ENCODE measurements at places on chromosomes 7 and 10. TPM values are rescaled to one million over a fixed set of nuclear protein-coding genes. Genes with fewer than 3 reads are reported as not detected.

DNA sequence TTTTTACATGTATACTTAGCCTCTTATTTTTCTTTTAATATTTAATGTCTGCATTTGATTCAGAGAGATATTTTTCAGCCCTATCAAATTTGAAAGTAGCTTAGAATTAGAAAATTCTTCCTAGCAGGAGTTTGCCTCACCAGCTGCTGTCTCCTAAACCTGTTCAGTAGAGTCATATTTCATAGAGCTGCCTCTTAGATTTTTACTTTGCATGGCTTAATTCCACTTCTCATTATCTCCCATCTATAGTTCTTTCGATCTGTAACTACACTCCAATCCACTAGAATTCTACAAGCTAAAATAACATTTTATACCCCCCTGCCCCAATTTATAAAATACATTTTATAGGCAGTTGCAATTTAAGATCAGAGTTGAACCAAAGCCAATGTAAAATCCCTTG lies 227.0 kb downstream of the ANK3 start:
- DNase-seq = no peak

- DNase-seq = no peak
Observed at GRCh38 chr7:5231811-5232484, 41.9 kb downstream of the WIPI2 start.

- DNase-seq = no peak
Observed at GRCh38 chr7:2582006-2582735, 23.4 kb downstream of the IQCE start.

The NRAP gene
- not detected for total RNA-seq

DNA sequence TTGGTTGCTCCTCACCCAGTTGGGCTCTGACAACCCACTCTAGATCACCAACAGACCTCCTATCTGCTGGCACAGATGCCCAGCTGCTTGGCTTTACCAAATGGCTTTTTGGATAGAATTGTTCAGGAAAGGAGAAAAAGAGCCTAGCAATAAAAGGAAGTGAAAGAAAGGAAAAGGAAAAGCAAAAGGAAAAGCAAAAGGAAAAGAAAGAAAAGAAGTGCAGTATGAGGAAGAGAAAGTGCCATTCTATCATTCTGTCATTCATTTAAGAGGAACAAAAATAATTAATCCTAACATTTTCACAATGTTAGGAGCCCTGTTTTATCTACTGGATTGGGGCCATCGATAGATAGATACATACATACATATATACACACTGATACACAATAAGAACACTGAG lies 353.6 kb downstream of the THSD7A start:
- no peak for DNase-seq

- DNase-seq = no peak
Observed at GRCh38 chr7:156034397-156034796, 222.1 kb upstream of the SHH start.

The SLC18A2 gene
- not detected for total RNA-seq

The NUDT13 gene
- 1.2 TPM for total RNA-seq

The IFRD1 gene
- 27.8 TPM for total RNA-seq

DNA sequence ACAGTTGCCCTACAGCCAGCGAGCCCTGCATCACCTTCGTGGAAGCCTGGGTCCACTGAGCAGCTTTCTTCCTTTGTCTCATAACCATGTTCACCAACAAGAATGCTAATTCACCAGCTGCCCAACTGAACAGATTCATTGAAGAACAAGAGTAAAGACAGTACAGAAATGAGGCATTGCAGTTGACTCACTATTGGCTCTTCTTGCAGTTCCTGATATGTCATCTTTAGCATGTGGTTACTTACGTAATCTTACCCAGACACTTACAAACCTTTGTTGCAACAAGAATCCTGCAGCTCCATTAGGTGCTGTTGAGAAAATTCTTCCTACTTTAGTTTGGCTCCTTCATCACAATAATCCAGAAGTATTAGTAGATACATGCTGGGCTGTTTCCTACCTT lies 174.0 kb upstream of the TPK1 start:
- DNase-seq = no peak

The LRRC17 gene
- total RNA-seq = 0.27 TPM

- peak; percentile 61 for DNase-seq
Observed at GRCh38 chr10:86950349-86950748, 7.1 kb downstream of the MMRN2 start.

DNA sequence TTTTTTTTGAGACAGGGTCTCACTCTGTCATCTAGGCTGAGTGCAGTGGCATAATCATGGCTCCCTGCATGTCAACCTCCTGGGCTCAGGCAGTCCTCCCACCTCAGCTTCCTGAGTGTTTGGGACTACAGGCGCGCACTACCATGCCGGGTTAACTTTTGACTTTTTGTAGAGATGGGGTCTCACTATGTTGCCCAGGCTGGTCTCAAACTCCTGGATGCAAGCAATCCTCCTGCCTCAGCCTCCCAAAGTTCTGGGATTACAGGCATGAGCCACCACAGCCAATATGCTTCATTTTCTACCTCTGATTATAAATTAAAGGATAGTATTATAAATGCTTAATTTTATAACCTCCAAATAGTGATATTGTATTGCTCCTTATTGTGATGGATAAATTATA lies 121.3 kb downstream of the ADK start:
- no peak for DNase-seq

The JAZF1 gene
- 3.9 TPM for total RNA-seq

- DNase-seq = no peak
Observed at GRCh38 chr7:150686030-150686631, 625 bp downstream of the GIMAP2 start.

GRCh38 chr7:101400751-101401150 lies 38.1 kb downstream of the COL26A1 start:
- DNase-seq = no peak

The HTRA1 gene
- 388 TPM for total RNA-seq

The PNLIPRP3 gene
- 13.4 TPM for total RNA-seq

GRCh38 chr10:76632767-76633051 lies 1004.9 kb downstream of the KCNMA1 start:
- peak; percentile 17 for DNase-seq

DNA sequence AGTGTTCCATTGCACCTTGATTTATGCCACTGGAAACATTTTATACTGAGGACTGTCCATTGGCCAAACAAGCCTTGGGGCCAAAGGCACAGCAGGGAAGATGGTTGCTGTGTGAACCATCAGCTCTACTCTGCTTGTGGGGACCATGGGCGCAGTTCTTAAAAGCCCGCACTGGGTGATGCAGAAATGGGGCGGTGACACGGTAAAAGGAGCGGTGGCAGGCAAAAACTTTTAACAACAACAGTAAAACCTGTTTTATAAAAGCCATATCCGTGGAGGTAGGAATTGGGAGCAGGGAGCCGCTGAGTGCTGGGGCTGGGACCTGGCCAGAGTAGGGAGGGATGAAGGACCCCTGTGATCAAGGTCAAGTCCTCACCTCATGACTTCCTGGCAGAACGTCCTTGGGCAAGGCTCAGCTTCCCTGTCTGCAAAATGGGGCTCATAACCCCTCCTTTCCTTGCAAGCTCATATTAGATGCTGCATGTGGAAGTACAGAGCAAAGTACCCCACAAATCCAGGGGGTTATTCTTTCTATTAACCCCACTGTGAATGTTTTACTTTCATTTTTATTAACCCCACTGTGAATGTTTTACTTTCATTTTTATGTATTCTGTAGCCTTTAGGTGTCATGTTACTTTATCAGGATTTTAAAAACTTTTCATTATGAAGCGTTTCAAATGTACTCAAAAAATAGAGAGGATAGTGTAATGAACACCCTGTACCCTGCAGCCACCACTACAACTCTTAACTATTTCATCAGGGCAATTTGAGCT lies 78.3 kb downstream of the GRK5 start:
- DNase-seq = no peak

The ADCK2 gene
- 19.2 TPM for total RNA-seq

GRCh38 chr10:59808896-59809643 lies 55.8 kb upstream of the MRLN start:
- peak; percentile 56 for DNase-seq

- peak; percentile 82 for DNase-seq
Observed at GRCh38 chr10:70222340-70222794, 10.9 kb downstream of the PPA1 start.

DNA sequence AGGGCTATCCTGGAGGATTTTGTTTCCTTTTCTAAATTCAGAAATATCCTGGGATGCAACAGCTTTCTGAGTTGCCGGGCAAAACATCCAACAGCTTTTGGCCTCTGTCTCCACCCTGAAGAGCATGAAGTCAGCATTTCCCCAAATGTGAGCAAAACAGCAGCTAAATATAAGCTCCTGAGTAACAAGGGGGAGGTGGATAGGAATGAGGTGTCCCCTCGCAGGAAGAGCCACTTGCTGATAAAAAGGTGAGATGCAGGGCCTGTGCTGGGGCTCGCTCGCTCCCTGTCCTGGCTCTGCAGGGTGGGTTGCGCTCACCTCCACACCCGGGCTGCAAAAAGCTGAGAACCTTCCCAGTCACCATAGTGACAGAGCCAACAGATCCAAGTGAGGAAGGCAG lies 264.3 kb downstream of the ZEB1 start:
- no peak for DNase-seq

DNA sequence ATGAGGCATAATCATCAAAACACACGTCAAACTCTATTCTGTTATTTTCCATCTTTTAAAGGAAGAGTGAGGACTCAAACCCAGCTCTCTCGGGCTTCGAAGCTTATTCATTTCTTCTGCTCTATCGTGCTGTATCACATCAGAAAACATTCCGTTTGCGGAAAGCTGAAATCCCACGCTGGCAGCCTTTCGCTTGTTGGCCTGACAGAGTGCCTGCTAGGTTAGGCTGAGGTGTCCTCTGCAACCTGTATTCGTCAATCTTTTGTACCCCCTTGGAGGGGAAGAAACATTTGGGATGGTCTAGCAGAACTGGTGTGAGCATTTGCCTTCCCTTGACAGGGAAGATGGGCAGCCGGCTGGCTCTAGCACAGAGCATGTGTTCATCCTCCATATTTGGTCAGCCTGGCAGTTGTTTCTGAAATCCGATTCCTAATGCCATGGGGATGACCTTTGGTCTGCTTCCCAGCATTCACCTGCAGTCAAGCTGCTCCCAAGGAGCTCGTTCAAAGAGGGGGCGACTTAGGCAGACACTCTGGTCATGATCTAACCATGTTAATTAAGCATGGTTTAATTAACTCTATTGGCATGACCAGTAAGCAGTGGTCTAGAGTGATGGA lies 55.2 kb downstream of the TACC2 start:
- no peak for DNase-seq

- no peak for DNase-seq
Observed at GRCh38 chr10:70499836-70500167, 21.2 kb downstream of the PALD1 start.

- DNase-seq = no peak
Observed at GRCh38 chr7:124349443-124349842, 316.6 kb upstream of the TMEM229A start.

The HOXA4 gene
- 0.82 TPM for total RNA-seq

GRCh38 chr7:17105701-17106100 lies 192.8 kb upstream of the AHR start:
- no peak for DNase-seq

DNA sequence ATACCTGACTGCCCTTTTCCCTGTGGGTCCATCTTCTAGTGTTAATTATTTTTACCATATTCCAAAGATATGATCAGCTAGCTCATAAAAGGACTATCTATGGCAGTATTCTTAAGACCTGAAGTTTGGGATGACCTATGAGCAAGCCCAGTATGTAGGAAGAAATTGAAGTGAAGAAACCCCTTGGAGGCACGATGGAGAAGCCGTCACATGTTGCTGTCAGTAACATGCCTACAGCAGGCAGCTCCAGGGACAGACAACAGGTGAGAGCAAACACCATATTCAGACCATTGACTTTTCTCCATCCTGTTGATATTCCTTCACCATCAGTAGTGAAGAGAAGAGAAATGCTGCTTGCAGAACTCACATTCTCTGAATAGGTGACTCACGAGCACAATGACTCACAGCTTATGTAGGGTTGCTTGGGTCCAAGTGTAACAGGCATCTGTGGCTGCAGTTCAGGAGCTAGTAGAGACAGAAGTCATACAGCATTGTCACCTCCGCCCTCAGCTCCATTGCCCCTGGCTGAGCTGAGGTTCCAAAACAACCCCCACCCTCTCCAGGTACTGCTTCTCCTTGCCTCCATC lies 8.4 kb upstream of the LYZL2 start:
- DNase-seq = peak; percentile 70

GRCh38 chr10:69241575-69241974 lies 21.4 kb downstream of the HKDC1 start:
- no peak for DNase-seq

GRCh38 chr10:48452879-48453412 lies 146.5 kb downstream of the MAPK8 start:
- no peak for DNase-seq

DNA sequence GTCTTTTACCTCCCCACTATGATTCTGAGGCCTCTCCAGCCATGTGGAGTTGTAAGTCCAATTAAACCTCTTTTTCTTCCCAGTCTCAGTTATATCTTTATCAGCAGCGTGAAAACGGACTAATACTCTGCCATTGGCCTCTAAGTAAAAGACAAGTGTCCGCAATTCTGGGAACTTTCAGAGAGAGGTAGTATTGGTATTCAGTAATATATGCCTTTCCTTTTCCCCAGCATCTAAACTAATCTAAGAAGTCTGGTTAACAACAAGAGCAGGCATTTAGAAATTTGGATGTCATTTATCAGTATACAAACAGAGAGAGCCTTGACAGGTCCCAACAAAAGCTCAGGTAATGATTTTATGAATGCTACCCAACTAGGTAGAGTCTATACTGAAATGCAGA lies 95.2 kb downstream of the ATE1 start:
- DNase-seq = no peak

DNA sequence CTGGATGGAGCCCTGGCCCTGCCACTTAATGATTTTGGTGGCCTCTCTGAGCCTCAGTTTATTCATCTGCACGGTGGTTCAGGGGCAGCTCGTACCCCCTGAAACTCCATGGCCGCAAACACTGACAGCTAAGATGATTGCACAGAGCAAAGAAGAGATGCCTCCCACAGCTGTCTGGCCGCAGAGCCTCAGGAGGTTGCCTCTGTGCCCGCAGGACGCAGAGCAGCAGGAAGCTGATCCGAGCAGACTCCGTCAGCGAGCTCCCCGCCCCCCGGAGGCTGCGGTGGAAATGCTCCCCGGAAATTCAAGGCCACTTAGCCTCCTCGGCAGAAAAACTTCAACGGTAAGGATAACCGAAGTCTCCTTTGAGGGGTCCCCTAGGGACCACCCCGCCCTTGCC lies 30.2 kb upstream of the C10orf53 start:
- no peak for DNase-seq

DNA sequence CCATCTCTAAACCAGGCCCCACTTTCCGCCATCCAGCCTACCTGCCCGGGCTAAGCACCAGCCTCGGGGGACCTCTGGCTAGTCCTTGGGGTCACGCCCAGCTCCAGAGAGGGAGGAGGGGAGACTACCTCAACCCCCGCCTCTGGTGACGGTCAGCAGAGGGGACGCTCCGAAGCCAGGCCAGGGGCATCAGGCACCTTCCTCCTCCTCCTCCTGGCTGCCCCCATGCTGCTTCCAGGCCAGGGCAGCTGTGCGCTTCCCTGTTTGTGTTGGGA lies 4.0 kb upstream of the SMARCD3 start:
- no peak for DNase-seq

The GNGT1 gene
- not detected for total RNA-seq

DNA sequence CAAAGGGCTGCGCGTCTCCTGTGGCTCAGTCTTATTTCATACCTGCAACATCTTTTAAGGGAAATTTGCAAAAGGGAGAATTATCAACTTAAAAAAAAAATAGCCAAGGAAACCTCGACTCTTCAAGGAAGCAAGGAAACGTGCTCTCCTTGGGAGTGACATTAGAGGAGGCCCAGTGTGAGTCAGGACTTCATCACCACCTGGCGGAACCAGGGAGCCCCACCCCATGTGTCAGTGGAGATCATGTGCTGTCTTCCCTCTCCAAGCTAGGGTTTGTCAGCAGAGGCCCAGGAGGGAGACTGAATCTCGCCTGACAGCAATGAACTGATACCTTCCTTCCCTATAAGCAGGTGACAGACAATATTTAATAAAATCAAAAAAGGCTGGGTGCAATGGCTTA lies 28.9 kb downstream of the POR start:
- peak; percentile 87 for DNase-seq

Measured in foreskin keratinocyte (primary cell).